Activated CD4-positive, CD25-positive, alpha-beta regulatory T cell (primary cell): ENCODE measurements at places on chromosomes 7 and 10.

DNA sequence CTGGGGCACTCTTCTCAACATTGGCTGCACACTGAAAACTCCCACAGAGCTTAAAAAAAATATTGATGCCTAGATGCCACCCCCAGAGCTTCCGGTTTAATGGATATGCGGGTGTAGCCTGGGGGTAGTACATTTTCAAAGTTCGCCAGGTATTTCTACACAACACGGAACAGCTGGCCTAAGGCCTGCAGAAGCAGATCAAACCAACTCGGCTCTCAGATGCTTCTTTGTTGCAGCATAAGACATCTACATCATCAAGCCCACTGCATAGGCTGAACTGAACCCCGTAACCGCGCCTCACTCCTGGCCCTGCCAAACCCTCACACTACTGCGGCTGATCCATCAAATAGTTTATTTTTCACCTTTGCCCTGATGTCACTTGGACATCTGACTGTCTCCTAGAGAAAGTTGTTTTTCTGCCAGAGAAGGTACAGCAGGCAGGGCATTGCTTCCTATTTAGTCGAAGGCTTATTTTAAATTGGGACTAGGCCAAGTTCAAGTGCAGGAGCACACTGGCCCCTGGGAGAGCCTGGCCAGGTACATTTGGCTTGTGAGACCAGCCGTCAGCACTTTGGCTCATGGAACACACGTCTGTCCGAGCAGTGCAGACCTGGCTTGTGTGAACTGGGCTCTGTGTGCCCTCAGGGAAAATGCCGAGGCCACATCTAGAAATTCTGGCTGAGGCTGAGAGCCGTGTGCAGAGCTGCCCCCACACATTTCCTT, 113.3 kb downstream of the TACC2 start:
- no peak for DNase-seq

GRCh38 chr7:73885975-73886798, 25.2 kb downstream of the TMEM270 start:
- no peak for DNase-seq

DNA sequence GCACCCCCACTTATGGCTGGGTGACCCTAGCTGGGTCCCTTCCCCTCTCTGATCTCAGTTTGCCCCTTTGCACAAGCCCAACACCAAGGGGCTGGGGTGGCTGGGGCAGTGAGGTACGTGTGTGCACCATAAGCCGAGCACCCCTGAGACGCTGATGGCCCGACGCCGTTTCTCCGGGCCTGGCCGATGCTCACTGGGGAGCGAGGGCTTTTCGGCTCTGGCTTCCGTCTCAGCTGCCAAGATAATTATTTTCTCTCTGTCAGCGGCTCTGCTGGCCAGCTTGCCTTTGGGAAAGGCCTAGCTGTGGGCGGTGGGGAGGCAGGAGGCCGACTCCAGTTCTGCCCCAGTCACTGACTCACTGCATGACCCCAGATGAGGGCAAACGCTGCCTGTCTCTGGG, 91.0 kb downstream of the ZMIZ1 start:
- DNase-seq: no peak

DNA sequence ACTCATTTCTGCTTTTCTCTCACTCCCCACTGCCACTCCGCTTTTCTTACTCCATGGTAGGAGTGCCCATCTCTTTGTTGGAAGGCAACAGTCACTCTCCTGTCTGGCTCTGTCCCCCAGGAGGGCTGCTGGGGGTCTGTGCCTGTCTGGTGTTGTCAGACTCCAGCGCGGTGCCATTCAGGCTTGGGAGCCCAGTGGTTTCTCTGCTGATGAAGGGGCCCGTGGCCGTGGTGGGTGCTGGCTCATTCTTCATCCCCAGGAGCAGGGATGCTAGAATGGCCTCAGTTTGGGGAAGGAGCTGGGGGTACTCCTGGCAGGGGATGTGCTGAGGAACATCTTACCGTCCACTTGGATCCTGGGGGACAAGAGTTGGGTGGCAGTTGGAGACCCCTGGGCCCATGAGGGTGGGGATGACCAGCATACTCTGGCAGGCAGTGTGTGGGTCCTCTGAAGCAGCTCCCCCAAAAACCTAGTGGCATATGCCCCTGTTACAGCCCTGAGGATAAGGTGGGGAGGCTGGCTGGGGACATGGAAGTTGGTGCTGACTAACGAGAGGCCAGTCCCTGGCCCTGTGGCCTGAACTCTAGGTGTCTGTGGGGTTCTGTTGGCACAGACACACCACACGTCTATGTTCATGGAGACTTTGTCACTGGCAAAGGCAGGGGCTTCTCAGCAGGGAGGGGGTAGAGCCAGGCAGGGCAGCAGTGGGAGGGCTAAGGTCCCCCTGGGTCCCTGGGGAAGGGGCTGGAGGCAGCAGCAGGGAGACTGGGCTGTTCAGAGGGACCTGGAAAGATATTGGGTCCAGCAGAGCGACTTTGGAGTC, 102.8 kb upstream of the RET start:
- DNase-seq: no peak
